ENCODE measurements at places on chromosomes 5 and 9.

DNA sequence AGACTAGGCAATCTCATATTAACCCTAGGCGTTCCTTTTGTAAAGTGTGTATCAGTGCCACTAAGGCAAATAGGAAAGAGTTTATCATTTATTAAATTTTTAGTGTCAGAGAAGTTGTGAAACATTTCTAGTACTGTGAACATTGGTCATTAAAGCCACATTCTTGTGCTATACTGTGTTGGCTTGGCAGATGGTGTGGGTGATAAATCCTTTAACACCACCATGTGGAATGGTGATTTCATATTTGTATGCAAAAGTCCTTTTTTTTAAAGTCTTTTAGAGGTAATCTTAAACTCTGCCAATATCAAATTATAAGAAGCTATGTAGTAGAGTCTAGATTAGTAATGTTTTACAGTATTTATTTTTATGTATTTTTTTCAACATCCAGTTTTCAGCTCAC lies 18.1 kb downstream of the SLC12A2 start:
- DNase-seq, result no peak

GRCh38 chr5:16326137-16326536 lies 139.5 kb downstream of the ZNF622 start:
- DNase-seq, result no peak

DNA sequence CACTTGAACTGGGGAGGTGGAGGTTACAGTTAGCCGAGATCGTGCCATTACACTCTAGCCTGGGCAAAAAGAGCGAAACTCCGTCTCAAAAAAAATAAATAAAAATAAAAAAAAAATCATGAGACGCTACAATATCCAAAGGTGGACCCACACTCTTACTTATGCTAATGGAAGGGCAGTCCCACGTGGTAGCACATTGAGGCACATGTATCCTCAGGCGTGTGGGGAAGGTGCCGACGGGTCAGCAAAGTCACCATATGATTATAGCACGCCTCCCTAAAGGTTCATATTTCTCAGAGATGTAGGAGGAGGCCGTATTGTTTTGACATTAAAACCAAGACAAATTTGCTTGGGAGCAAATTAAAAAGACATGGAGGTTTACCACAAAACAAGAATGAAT lies 201.6 kb downstream of the LRRC70 start:
- no peak for DNase-seq

DNA sequence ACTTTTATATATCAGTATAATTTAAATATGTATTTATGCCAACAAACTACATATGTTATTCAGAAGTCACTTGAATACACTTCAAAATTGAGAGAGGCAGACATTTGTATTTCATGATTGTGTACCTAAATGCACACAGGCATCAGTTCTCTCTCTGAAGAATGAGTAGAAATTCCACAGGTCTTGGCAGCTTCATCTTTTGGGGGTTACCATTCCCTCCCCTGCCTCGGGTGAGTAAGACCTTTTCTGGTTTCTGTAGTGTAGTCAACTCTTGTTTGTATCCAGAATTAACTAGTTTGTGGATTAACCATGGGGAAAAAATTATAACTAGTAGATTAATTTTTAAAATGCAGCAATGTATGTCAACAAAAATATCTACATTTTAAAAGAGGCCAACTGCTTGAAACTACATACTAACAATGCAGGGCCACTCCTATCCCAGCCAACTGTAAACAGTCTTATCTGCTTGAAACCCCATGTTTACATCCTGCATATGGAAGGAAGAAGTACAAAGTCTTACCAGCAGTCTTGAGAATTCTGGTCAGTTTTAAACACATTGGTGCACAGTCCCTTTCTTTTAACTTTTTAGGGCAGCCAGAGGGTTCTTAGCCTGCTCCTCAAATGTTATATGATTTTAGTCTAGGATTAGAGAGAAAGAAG lies 339.6 kb upstream of the KIF2A start:
- no peak for DNase-seq

- DNase-seq, result no peak
Measured at GRCh38 chr5:57174890-57175510, 1.1 kb downstream of the GPBP1 start.

- DNase-seq, result no peak
Measured at GRCh38 chr5:73152411-73153388, 20.3 kb upstream of the TMEM174 start.

- DNase-seq, result no peak
Measured at GRCh38 chr5:173953528-173954090, 35.4 kb upstream of the C5orf47 start.

Measured in activated CD4-positive, alpha-beta T cell treated with anti-CD3 and anti-CD28 coated beads for 4 hours (primary cell).